AG04449 (cell line): ENCODE measurements at places on chromosomes 1 and 21.
A peak's percentile ranks its signal among the peaks of the same experiment; 100 is the strongest.

DNA sequence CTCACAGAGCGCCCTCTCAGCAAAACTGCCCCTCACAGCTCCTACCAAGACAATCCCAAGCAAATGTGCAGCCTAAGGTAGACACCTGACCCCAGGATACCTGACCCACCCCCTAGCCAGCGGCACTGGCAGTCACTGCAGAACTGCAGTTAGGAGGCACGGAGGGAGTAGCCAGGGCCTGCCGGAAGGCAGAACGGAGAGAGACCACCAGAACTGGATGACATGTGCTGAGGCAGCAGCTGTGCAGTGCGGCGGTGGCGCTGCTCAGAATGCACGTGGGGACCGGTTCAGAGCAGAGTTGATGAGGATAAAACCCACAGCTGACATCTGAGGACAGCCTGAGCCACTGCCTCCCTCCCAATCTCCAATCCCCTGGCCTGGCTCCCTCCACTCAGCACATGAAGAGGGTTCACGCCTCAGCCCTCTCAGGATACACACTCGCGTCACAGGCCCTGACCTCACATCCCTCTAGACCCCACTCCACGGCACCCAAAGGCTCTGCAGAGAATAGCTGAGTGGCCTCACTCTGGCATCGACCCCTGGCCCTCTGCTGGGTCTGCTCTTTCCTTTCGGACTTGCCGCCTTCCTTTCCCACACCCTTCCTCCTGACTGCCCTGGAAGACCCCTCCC is 29.6 kb downstream of the UBE2G2 start:
- no peak for DNase-seq

GRCh38 chr1:97947695-97948094 is 26.9 kb upstream of the DPYD start:
- DNase-seq, result peak; percentile 40

DNA sequence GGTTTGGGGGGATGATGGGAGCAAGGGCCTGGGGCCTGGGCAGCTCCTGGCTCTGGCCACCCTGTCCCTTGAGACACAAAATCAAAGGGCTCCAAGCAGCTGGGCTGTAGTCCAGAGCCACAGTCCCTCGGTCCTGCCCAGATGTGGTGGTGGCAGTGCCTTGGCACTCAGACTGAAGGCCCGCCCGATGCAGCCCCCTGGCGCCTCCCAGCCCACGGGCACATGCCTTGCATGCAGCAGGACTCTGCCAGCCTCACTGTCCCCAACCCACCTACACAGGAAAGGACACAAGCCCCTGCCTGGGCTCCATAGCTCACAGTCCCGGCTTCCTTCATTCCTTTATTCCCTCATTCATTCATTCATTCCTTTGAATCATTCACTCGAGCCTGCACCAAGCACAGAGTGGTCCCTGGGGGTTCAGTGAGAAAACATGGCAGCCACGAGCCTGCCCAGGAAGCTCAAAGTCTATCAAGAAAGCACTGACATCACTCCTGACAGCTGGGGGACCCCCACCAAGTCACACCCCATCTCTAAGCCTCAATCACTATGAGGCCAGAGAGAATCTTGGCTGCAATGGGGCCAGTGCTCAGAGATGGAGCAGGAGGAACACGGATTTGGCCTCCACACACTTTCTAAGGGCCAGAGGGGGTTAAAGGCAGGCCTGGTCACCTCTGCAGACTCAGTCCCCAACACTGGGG is 5.8 kb downstream of the SDC3 start:
- DNase-seq, result no peak

DNA sequence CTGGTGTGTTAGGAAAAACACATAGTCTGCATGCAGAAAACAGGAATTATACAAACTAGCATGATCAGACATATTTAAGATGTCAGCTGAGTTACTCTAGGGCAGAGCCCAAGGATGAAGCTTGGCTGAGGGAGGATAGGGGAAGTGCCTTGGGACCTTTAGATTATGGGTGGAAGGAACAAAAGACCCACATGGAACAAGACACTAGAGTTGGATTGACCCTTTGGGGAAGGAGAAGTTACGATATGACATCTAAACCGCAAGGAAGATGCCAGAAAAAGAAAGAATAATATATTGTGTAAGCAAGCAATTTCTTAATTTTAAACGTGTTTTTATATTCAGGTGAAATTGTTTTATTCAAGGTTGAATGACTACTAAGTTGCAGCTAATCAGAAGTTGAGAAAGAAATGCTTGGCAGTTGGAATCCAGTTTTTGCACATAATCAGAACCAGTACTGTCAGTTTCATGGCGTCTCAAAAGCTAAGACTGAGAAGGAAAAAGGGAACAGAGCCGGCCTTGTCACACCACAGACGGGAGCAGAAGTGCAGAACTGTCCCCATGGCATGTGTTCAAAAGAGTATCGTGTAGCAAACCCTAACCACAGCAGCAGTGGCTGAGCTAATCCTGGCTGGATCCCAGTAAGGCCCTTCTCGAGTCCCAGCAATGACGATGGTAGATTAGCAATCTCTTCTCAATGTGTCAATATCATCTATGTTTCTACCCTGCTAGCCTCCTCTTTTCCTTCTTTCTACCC is 31.2 kb upstream of the IFNAR2 start:
- DNase-seq, result no peak

DNA sequence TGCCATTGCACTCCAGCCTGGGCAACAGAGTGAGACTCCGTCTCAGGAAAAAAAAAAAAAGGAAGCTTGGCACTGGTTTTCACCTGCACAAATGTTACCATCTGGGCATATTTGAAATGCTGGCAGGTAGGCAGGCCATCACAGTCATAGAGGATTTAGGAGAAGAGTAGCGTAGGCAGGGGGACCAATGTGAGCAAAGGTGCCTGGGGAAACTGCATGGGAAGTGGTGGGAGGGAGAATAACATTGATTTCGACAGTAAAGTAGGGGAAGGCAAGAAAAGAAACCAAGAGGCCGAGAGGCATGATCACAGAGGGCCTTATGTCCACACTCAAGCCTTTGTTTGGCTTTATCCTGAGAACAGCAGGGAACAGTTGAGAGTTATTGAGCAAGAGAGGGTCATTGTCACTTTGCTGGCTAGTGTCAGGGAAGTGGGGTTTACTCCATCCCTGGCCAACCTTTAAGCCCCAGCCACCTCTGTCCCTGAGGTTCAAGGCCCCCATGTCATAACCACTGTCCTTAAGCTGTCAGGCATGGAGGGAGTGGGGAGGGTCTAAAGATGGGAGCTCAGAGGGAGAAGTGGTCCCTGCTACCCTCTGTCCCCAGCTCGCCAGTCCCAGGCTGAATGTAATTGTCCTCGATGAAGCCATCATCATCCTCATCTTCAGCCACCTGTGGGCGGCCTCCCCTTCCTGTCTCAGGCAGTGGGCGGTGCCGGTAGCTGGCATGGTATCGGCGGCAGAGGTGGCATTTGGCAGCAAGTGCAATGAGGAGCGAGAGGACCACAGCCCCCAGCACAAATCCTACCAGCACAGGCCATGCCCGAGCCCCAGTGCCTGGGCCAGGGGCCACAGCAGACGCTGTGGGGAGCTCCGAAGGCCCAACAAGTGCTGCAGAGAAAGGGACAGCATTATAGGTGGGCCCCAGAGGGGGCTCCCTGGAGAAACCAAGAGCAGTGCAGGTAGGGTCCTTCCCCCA is 2.9 kb downstream of the C1orf210 start:
- DNase-seq, result no peak

DNA sequence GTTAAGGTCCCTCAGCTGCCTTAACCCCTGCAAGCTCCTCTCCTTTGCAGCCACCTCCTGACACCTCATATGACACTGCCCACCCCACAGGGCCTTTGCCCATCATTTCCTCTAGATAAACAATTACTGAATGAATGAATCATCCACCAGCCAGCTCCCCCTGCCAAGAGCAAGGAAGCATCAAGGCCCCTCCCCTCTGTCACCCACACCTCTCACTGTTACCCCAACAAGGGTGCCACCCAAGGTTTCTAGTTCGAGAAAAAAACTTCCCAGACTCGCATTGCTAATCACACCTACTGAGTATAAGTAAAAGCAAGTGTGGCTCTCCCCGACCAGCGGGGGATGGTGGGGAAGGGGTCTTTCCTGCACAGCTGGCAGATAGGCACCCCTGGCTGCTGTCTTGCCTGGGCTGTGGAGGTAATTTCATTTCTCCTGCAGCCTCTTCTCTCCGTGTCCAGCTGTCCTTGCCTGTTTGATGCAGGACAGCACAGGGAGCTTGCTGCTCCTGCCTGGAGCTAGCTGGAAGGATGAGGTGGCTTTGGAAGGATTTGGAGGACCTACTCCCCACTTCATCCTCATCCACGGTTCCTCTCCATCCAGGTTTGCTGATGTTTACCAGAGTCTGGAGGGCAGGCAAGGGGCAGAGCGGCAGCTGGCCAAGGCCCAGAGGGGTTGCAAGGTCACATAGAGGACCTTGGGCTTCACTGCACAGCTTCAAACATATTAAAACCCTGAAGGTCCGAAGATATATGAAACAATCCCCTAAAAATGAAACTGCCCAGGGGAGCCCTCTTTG is 33.1 kb upstream of the LBR start:
- no peak for DNase-seq

GRCh38 chr1:184302346-184302745 is 84.5 kb upstream of the C1orf21 start:
- DNase-seq, result no peak
